ENCODE measurements at places on chromosomes 6 and 20.

DNA sequence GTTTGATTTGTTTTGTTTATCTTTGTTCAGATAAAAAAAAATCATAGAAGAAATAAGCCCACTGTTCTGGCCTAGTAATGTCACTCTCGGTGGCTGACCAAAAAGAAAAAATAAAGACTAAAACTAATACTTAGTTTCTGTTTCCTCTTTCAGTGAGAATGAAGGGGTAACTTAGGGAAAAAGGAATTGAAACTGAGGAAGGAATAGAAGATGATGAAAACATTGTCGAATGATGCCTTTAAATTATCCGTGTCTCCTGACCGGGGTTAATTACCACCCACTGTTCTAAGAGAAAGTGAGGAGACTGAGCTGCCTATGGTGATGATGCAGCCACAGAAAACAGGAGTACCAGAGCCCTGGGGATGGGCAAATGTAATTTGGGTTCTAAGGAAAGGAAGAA, 73.1 kb downstream of the PTCHD4 start:
- DNase-seq = no peak

GRCh38 chr6:53758496-53758895, 36.3 kb upstream of the LRRC1 start:
- no peak for DNase-seq

GRCh38 chr6:146434732-146435390, 108.8 kb upstream of the RAB32 start:
- DNase-seq = no peak

DNA sequence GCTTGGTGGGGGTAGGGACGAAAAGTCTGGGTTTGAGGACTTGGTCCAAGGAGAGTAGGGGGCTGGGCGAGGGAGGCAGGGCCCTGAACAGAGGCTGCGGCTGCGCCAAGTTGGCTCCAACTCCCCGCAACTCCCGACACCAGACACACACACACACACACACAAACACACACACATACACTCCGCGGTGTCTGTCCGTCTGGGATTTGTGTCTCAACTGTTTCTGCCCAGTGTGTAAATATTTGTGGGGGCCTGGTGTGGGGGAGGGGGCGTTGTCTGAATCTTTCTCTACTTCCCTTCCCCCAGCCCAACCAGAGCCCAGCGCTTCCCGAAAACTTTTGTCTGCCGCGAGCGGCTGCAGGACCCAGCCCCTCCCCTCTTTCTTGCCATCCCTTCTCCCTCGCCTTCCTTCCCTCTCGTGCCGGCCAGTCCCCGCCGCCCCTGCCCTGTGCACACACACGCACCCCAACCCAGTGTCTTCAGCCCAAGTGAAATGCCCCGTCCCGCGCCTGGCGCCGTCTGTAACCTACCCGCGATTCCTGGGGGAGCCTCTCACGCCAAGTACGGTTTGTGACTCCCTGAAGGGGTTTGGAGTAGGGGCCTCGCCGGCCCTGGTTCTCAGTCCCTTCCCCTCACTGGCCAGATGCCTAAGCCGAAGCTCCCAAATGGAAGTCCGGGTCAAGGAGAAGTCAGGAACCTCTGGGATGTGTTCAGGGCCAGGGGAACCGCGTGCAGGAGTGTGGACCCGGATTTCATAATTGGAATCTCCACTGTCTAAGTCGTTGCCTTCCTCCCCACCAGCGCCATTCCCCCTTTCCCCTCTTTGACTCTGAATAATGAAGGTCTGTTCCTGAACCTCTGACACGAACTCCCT, 904 bp downstream of the MDFI start:
- DNase-seq = no peak

DNA sequence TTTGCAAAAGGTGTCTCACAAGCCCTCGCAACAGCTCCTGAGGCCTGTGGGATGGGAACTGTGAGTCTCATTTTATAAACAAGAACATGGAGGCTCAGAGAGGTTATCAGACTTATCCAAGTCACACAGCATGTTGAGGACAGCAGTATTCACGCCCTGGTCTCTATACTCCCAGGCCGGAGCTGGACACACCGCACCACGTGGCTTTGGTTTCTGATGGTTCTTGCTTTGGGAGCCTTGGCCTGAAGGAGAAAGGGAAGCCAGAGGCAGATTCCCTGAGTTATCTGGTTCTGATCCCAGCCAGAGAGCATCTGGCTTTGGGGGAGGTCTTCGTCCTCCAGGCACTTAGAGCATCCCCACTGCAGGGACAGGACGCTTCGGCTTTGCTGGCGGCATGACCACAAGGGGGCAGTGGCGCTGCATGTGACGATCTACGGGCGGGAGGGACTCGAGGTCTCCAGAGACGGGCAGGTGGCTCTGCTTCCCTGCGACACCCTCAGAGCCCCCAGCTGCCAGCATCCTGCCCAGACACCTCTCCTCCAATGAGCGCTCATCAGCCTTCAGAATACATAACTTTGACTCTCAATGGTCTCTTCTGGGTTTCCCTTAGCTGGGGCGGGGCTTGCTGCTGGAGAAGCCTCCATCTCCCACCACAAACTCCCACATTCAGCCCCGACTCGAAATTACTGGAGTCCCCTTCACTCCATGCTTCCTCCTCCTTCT, 51.4 kb upstream of the SAYSD1 start:
- peak; percentile 92 for DNase-seq

- DNase-seq = no peak
Measured at GRCh38 chr6:97218912-97219311, 64.1 kb downstream of the MMS22L start.

GRCh38 chr6:37320646-37321045, 33.1 kb upstream of the RNF8 start:
- DNase-seq = no peak

- DNase-seq = no peak
Measured at GRCh38 chr6:22019857-22020256, 277.0 kb downstream of the PRL start.

- DNase-seq = peak; percentile 81
Measured at GRCh38 chr6:144482142-144482541, 197.0 kb downstream of the UTRN start.

DNA sequence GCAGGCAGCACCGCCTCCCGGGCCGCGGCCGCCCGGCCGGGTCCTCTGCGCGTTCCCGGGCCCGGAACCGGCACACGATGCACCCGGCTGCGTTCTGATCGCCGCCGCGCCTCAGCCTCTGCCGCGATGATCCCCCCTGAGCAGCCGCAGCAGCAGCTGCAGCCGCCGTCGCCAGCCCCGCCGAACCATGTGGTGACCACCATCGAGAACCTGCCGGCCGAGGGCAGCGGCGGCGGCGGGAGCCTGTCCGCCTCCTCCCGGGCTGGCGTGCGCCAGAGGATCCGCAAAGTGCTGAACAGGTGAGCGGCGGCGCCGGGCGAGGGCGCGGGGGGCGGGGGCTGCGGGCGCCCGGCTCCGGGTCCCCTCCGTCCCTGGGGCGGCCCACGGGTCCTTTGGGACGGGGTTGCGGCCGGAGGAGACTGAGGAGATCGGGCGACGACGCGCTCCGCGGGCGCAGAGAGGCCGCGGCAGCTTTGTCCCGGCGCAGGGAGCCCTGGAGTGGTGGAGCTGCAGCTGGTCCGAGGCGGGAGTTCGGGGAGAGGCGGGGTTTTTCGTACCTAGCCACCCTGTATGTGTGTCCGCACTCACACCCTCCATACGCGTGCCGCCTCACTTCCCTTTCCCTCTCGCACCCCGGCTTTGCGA, 659 bp downstream of the SLC35F1 start:
- DNase-seq = peak; percentile 6

- DNase-seq = no peak
Measured at GRCh38 chr6:35794536-35795452, 2.3 kb downstream of the CLPS start.

GRCh38 chr20:62025832-62026563, 39.7 kb downstream of the TAF4 start:
- DNase-seq = peak; percentile 20

DNA sequence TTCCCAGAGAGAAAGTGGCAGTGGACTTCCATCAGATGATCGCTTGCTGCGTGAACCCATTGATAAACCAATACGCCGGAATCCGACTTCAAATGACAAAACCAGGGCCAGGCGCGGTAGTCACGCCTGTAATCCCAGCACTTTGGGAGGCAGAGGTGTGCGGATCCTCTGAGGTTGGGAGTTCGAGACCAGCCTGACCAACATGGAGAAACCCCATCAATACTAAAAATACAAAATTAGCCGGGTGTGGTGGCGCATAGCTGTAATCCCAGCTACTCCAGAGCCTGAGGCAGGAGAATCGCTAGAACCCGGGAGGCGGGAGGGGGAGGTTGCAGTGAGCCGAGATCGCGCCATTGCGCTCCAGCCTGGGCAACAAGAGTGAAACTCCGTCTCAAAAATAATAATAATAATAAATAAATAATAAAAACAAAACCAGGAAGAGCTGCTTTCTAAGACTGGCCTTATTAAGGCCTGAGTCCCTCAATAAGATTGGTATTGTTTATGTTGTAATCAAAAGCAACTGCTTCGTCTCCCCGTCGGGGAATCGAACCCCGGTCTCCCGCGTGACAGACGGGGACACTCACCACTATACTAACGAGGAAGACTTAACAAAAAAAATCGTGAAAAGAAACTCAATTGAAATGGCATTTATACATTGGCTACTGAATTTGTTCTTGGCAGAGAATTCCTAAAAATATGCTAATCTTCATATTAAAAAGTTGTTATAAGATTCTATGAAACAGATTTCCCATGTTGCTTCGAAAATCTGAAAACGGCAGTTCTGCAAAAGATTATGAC, 110.2 kb upstream of the ZNF184 start:
- DNase-seq = peak; percentile 85

- no peak for DNase-seq
Measured at GRCh38 chr6:6772751-6773150, 184.2 kb downstream of the LY86 start.

- no peak for DNase-seq
Measured at GRCh38 chr6:31293343-31293742, 21.5 kb upstream of the HLA-C start.
